Psoas muscle (tissue), 8 donors: ENCODE measurements at places on chromosomes 7 and 10. TPM values are rescaled to one million over a fixed set of nuclear protein-coding genes. Genes with fewer than 3 reads are reported as not detected.

The SDK1 gene
- 1.3 TPM for total RNA-seq

The CPA5 gene
- not detected for total RNA-seq

The GHRHR gene
- not detected for total RNA-seq

The GJC3 gene
- not detected for total RNA-seq

The ZCWPW1 gene
- 3.9 TPM for total RNA-seq

The EGR2 gene
- 1.2 TPM for total RNA-seq

The VWC2 gene
- total RNA-seq, result not detected

The KLLN gene
- 0.22 TPM for total RNA-seq

The LRRC4 gene
- total RNA-seq, result 5.0 TPM

The FOXI2 gene
- total RNA-seq, result not detected

The HECW1 gene
- 0.93 TPM for total RNA-seq

The ZNF3 gene
- 17.1 TPM for total RNA-seq

The AOAH gene
- 0.83 TPM for total RNA-seq

The CAMK2B gene
- 78.4 TPM for total RNA-seq

The NACAD gene
- total RNA-seq, result 1.1 TPM

The DENND2A gene
- total RNA-seq, result 7.3 TPM

The OR2A7 gene
- 0.34 TPM for total RNA-seq

DNA sequence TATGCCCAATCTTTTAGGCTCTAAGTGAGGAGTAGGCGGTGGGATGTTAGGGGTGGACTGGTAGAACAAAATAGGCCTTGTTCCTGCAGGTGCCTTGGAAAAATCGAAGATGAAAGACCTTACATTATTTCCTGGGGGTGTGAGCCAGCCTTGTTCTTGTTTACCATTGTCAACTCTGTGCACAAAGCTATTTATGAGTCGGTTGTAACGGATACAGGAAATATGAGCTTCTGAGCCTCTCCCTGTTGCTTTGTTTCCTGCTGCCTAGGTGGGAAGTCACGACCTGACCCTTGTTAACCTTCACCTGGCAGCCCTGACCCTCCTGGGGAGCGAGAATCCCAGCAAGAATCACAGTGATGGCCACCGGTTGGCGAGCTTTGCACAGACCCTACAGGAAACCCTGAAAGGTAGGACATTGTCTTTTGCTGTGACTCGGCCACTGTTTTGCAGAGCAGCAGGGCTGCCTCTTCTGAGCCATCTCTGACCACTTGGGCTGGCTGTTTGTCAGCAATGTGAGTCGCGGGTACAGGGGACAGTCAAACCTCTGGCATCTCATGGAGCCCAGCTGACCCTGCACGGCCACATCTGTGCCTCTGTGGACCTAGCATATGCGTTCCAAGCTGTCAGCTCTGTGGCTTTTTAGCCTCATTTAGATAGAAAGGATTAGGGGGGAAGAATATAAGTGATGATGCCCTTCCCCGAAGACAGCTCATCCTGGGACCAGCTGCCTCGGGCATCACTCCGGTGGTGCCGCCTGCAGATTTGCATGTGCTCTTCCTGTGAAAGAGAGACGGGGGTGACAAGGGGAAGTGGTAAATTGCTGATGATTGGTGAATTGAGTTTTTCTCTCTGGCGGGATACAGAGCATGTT is 102.1 kb upstream of the ANLN start:
- peak; percentile 77 for DNase-seq

DNA sequence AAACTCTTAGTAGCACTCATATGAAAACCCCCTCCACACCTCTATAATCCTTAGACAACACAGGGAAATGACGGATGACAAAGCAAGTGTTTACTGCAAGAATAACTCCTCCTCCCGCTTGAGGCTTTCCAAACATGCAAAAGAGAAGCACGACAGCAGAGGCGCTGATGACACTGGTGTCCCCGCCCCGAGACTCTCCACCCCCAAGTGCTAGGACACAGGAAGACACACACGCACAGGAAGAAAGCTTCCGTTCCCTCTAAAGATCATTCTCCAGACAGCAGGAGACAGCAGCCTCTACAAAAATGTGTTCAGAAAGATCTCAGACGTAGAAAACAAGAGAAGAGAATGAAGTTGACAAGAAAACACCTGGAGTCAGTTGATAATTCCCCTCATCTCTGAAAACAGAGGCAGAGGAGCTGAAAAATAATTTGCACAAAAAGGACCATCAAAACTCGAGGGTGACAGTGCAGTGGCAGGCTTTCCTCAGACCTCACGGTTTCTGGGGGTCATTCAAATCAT is 90.2 kb downstream of the DLG5 start:
- peak; percentile 78 for DNase-seq

DNA sequence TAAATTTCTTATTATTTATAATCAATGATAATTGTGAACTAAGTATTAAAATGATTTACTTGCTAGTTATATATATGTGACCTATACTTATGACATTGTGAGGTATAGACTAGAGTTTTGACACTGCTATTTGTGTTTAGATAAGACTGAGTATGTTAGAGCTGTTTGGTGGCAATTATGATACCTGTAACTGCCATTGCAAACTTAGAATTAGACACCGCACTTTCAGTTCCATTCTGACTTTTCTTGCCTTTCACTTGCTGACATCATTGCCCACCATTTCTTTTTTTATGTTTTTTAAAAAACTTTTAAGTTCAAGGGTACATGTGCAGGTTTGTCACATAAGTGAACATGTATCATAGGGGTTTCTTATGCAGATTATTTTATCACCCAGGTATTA is 214.5 kb downstream of the MBL2 start:
- DNase-seq, result no peak

DNA sequence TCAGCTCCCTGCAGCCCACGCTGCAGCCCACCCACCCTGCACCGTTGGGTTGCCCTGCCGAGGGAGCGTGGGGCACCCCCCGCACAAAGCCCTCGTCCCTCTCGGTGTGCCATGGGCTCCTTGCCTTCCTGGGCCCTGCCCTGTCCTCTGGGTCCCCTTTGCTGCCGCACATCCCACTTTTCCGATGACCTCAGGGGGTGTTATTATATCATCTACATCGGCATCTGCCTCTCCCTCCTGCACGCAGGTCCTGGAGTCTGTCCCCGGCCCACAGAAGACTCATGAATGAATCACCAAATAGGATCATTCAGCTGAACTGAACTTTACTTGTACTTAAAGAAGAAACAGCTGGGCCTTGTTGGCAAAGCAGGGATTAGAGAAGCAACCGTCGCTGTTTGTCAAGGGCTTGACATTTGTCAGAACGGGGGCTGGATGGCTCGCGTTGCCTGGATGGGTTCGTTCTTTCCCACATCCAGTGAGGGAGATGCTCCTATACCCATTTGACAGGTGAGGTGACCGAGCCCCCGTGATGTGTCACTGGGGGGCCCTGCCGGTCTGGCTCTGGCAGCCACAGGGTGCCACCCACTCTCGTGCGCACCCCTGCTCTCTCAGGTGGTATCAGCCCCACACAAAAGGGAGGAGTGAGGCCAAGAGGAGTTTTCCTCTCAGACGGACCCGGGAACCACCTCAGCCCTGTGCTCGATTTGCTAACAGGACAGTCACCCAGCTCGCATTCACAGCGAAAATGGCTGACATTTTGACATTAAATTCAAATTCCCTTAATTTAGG is 58.6 kb upstream of the EBF3 start:
- DNase-seq, result no peak

GRCh38 chr7:139095194-139095659 is 14.3 kb downstream of the ZC3HAV1 start:
- no peak for DNase-seq

DNA sequence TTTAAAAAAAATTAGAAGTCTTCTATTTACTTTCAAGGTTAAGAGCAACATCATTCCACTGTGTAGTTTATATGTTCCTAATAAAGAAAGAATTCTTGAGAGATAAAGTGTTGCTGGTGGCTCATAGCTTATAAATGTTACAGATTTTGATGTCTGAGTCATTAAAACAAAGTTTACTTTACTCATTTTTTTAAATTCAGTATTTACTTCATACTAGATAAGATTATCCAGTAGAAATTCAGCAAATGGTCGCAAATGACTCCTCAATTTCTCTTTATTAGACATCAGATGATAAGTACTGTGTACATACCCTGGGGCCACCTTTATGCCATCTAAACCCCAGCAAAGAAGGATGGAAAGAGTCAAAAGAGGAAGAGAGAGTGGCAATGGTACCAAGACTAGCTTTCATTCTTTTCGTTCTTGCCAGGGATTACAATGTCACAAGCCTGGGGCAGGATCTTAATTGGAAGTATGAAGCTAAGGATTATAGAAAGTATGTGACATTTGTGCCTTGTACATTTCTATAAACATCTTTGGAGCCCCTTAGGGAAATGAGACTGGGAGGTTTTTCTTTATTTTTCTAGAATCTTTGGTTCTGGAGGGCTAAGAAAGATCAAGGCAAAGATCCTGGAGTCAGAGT is 206.1 kb downstream of the CHRM2 start:
- no peak for DNase-seq

GRCh38 chr7:6022707-6023106 is 8.5 kb upstream of the ANKRD61 start:
- DNase-seq, result no peak

- no peak for DNase-seq
These were observed 167.6 kb upstream of the INSYN2A start for GRCh38 chr10:127364034-127364433.

DNA sequence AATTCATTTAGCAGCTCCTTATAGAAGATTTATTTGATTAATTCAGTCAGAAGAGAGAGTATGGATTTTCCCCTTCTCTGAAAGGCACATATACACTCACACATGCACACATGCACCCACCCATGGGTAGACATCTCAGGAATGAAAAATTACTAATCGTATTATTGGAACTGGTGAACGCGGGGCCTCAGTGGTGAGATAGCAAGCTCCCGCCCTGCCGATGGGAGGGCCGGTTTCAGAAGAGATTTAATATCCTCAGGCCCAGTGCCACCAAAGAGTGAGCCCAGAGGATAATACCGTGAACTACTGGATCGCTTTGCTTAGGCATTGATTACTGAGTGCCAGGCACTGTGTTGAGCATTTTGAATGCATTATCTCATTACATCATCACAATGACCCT is 38.0 kb upstream of the EMX2 start:
- no peak for DNase-seq

DNA sequence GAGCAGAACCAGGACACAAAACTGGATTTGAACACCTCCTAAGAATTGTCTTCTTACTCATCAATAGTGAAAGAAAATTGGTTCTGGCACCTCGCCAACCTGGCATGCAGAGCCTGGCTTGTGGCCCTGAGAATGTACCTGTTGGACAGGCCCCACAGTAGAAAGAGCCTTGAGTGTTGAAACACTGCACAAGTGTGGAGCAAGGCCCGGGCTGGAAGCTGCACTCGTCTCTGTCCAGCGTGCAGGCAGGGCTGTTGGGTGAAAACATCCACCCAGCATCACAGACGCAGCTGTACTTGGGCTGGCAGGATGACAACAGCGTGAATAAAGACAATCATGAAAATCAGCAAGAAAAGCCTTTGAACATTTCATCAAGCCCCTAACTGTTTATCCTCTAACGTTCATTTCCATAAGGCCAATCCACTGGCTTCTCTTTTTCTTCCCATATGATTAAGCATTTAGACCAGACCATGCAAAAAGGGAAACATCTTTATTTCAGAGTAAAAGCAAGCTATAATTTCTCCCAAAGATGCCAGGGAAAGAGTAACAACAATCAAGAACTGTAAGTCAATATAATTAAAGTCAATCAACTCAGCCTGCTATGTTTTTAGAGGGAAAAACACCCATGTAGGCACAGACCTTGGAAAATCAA is 15.6 kb downstream of the CUBN start:
- peak; percentile 55 for DNase-seq

- DNase-seq, result no peak
These were observed 322.7 kb downstream of the GFRA1 start for GRCh38 chr10:115950320-115950719.

- no peak for DNase-seq
These were observed 259.7 kb downstream of the EXOC4 start for GRCh38 chr7:133512560-133512959.

GRCh38 chr10:111093741-111094380 is 17.0 kb downstream of the ADRA2A start:
- no peak for DNase-seq

DNA sequence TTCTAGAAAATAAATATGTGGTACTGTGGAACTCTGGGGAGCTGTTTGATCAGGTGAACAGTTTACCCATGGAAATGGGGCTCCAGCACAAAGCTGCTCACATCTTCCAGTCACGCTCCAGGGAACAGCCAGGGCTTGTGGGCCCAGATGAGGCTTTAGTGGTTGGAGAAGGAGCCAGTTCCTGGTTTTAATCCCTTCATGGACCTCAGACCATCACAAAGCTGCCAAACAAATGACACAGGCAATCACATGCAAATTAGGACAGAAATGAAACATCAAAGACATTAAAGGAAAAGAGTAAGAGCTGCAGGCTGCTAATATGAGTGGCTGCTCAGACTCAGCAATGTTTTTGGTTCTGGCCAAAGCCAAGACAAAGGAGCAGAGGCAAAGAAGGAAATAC is 2.2 kb upstream of the ATP6V0E2 start:
- DNase-seq, result no peak

GRCh38 chr7:45658716-45659495 is 84.7 kb downstream of the ADCY1 start:
- DNase-seq, result no peak

- DNase-seq, result no peak
These were observed 91.5 kb downstream of the SEMA3D start for GRCh38 chr7:85095366-85095765.

GRCh38 chr7:20033621-20034400 is 183.4 kb downstream of the MACC1 start:
- DNase-seq, result no peak

DNA sequence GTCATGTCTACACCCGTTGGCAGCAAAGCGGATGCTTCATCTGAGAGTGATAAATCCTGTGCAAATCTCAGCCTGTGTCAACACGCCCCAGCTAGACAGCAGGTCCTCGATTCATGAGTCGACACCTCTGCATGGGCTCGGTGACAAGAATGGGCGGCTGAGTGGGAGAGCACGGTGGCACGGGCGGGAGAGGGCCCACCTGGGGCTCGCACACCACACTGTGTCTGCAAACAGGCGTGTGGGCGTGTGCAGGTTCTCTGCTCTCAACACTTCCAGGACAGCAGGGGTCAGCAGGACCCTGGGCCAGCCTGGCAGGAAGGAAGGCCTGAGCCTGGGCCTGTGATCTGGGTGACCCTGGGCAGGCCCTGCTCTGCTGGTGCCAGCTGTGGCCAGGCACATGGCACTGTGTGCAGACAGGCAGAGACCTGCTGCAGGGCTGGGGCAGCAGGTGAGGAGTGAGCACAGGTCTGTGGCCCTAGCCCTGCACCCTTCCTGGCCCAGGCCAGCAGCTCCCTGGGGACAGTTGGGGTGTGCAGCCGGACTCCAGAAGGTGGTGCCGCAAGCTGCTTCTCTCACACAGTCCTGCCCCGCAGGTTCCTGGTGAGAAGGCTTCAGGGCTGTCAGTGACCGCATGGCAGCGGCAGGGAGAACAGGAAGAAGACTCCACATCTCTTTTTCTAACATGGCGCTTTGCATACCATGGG is 216.4 kb downstream of the ELFN1 start:
- no peak for DNase-seq

GRCh38 chr7:111259991-111260390 is 169.1 kb downstream of the LRRN3 start:
- DNase-seq, result no peak

DNA sequence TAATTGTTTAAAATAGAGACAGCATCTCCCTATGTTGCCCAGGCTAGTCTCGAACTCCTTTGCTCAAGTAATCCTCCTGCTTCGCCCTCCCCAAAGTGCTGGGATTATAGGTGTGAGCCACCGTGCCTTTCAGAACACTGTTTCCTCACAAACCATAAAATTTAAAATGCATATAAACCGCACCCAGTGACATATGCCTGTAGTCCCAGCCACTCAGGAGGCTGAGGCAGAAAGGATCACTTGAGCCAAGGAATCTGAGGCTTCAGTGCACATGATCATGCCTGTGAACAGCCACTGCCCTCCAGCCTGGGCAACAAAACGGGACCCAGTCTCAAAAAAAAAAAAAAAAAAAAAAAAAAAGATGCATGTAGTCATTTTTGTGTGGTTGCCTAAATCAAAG is 36.8 kb downstream of the ACBD5 start:
- DNase-seq, result no peak
